ENCODE measurements at places on chromosomes 1 and 21.

DNA sequence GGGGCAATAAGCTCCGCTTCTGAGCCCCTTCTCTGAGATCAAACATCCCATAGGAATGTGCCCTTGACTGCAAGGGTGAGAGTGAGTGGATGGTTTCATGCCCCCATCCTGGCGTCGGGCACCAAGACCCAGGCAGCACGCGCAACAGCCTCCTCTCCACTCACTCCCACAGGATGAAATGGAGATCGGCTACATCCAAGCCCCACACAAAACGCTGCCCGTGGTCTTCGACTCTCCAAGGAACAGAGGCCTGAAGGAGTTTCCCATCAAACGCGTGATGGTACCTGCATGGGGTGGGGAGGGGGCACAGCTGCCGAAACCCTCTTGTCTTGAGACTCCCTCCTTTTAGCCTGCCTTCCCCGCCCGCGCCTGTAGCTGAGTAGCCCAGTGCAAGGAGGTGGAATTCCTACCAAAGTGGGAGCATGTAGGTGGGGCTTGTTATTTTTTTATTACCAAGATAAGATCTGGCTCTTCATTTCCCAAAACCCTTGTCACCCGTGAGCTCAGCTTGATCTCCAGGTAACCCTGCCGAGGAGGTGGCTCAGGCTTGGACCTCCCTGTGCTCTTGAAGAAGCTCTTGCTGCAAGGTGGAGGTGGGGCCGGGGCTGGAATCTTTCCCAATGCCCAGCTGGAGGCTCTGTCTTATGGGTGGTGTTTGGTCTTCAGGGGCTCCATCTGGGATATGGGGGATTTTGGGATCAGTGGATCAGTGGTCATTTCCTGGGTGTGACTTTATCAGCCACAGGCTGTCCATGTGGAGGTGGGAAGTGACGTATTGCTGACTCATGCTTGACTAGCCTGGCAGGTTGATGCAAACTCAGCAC is 24.0 kb upstream of the PADI6 start:
- peak; percentile 86 for DNase-seq

GRCh38 chr21:34191876-34192275 is 118.5 kb downstream of the MRPS6 start:
- DNase-seq: no peak

- no peak for DNase-seq
Measured at GRCh38 chr1:38030596-38031512, 15.7 kb downstream of the POU3F1 start.

- DNase-seq: no peak
Measured at GRCh38 chr1:180842052-180842451, 70.6 kb upstream of the KIAA1614 start.

GRCh38 chr21:39197448-39198233 is 14.4 kb upstream of the PSMG1 start:
- no peak for DNase-seq

DNA sequence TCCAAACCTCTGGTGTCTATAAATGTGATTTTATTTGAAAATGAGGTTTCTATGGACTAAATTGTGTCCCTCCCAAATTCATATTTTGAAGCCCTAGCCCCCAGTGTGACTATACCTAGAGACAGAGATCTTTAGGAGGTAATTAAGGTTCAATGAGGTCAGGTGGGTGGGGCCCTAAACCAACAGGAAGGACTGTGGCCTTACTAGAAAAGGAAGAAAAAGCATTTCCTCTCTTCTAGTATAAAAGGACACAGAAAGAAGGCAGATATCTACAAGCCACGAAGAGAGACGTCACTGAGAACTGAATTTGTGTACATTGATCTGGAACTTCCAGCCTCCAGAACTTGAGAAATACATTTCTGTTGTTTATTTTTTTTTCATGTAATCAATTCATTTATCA is 123.1 kb upstream of the RUNX1 start:
- DNase-seq: no peak

- no peak for DNase-seq
Measured at GRCh38 chr1:234078143-234078542, 173.7 kb downstream of the SLC35F3 start.

GRCh38 chr1:10646347-10646861 is 150.0 kb downstream of the CASZ1 start:
- peak; percentile 68 for DNase-seq

- no peak for DNase-seq
Measured at GRCh38 chr1:168552961-168553360, 9.2 kb upstream of the XCL2 start.

GRCh38 chr1:40626383-40626770 is 39.1 kb downstream of the RIMS3 start:
- no peak for DNase-seq

DNA sequence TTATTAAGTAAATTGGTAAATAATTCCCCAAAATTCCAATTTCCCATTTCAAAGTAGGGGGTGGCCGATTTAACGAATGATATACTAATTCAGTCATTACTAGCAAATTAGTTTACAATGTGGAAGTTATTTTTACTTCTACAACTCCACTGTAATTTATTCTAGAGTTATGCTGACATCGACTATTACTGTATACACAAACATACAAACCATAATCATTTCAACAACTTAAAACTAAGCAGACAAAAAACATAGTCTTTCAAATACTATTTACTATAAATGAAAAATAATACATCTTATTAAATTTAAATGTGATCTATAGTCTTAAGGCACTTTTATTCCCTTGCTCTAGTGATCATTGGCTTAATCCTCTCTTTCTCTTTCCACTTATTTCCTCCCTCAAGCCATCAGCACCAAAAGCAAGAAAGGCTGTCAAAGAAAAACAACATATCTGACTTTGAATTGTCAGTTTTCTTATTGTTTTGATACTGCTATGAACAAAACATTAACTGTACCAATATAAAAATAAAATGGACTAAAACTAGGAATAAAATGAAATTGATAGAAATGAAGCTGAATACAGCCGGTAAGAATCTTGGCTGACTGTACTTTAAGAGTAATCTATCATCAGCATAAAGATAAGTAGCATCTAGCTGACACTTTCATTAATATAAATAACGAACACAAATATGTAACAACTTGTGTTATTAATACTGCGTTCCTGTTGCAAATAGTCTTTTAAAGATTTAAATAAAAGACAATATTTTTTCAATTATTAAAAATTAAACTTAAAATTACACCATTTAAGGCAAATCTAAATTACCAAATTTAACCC is 4.1 kb downstream of the CDC42BPA start:
- DNase-seq: no peak

DNA sequence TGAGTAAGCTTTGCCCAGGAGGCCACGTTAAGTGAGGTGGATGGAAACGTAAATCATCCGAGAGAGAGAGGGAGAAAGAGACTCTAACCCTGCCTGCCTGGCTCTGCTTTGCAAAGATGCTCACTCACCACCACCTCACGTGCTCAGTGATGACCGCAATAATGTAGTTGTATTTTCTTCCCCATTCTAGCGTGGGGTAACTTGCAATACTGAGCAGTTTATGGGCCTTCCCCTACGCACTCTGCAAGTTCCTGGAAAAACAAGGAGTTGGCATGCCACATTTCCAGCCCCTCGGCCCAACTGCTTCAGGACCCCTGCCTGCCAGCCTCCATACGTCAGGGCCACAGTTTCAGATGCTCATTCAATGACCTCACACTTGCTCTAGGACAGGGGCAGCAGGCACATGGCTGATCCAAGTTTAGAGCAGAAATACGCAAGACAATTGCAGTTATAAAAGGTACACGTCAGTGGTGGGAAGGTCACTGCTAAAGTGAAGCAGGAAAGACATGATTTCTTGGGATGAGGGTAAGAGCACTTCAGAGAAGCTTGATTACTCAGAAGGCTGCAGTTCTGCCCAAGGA is 112.5 kb upstream of the RAB4A start:
- no peak for DNase-seq

DNA sequence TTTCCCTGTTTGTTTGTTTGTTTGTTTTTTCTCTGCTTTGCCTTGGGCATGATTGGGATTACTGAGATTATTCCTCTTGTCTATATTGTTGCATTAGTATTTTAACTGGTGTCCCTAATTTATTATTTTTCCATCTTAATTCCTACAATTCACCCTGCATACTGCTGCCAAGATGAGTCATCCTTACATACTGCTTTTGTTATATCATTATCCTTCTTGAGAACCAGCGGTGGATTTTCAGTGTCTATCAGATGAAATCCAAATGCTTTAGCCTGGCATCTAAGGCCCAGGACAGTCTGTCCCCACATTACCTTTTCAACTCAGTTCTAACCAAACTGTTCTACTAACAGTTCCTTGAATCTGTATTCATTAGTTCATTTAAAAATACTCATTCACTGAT is 101.7 kb downstream of the OLFML2B start:
- peak; percentile 22 for DNase-seq

- no peak for DNase-seq
Measured at GRCh38 chr1:224866940-224867339, 62.5 kb upstream of the DNAH14 start.

DNA sequence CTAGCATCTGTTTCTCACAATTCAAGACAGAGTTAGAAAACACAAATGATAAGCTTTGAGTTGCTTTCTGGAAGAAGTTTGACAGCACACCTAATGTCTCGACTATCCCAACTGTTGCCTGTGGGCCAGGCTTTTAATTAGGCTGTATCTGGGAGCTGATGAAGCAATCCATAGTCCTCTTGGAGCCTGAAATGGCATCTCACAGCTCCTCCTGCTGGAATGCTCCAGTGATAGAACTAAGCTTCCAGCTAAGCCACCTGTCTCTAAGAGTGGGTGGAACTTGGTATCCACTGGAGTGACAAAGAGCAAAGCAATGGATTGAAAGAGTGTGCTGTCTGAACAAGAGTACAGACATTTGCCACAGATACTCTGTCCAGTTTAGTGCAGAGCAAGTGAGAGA is 605.3 kb upstream of the NR5A2 start:
- DNase-seq: peak; percentile 19

DNA sequence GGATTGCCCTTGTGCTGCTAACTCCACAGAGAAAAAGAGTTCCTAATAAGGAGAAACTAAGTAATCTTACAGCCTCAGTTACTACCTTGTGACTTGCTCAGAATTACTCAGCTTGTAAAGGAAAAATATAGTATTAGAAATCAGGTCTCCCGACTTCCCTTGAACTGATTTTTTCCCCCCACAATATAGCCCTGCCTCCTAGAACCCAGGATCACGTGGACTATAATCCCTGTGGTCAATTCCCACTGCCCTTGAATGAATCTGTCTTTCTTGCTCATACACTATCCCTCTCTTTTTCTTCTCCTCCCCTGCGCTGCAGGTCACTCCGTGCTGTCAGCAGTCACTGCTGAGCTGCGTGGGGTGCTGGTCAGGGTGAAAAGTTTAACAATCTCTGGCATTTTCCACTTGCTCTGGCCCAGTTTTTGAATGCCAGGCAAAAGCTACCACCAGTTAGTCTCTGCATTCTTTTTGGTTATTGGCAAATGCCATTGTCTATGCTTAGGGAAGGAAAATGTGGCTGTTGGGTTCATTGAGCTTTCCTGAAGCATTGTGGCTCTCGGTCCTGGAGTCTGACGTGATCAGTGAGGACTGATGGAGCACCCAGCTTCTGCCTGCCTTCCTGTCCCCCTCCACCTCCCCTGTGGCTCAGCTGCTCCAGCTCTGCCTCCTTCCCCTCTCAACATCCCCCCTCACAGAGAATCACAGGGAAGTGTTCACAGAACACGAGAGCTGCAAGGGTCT is 1.9 kb upstream of the MYOC start:
- DNase-seq: no peak

- no peak for DNase-seq
Measured at GRCh38 chr1:167697667-167698141, 24.1 kb upstream of the MPZL1 start.

GRCh38 chr1:167442854-167443565 is 75.3 kb downstream of the CD247 start:
- DNase-seq: no peak

GRCh38 chr1:168178227-168178637 is 530 bp upstream of the TIPRL start:
- DNase-seq: no peak

DNA sequence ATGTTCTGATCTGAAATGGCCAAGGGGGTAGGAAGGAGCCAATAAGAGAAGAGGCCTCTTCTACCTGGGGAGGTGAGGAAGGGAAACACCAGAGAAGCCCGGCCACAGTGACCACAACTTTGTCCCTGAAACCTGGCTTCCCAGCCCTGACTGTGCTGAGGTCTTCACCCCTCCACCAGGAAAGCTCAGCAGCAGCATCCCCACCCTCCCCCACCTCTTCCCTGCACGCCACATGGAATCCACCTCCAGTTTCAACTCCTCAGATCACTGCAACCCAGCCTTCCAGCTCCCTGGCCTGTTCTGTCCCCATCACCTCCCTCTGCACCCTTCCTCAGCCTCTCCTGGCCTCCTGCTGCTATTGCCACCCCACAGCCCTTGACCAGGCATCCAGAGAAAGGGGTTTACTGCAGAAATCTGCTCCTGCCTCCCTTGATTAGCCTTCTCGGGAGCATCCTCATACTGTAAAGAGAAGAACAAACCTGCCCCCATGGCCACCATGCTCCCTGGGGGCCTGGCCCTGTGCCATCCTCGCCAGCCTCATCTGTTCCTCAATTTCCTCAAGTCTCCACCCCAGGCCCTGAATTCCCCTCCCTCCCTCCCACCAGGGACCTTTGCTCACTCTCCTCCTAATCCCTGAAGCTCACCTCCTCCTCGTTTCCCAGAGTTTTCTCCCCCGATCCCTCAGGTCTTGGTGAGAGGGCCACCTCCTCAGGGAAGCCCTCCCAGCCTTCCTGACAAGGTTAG is 450.9 kb downstream of the MATN1 start:
- DNase-seq: no peak

DNA sequence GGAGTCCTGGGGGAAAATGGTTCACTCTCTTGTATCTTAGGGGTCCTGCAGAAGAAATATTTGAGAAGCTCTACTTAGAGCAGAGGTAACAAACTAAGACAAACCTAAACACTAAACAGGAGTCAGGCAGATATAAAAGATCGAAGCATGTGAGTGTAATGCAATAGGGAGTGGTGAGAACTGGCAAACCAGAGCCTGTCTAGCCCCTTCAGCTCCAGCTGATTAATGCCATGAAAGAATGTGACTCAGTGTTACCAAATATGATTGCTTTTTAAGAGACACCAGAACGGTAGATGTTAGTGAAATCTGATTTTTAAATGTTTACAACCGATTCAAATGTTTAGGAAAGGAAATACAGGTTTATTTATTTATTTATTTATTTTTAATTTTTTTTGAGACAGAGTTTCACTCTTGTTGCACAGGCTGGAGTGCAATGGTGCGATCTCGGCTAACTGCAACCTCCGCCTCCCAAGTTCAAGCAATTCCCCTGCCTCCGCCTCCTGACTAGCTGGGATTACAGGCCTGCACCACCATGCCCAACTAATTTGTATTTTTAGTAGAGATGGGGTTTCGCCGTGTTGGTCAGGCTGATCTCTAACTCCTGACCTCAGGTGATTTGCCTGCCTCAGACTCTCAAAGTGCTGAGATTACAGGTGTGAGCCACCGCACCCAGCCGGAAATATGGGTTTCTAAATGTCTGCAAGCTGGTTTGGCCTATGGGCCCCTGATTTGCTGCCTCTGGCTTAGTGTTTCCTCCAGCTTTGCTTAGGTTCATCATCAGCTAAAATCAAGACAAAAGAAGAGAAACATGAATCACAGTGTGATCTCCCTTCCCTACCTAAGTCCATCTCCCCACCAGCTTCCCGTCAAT is 12.2 kb downstream of the TXNIP start:
- DNase-seq: no peak

- DNase-seq: peak; percentile 54
Measured at GRCh38 chr1:155938220-155938627, 3.2 kb upstream of the RXFP4 start.

All from NCI-H226 (cell line).